ENCODE measurements at places on chromosomes 2 and 18. TPM values are rescaled to one million over a fixed set of nuclear protein-coding genes. Genes with fewer than 3 reads are reported as not detected.

PSMD1 gene
- total RNA-seq: 67.9 TPM

PJVK gene
- 6.6 TPM for total RNA-seq

AGXT gene
- total RNA-seq: not detected

CFAP53 gene
- total RNA-seq: 0.23 TPM

- no peak for DNase-seq
Observed at GRCh38 chr2:77325395-77325794, 196.8 kb downstream of the LRRTM4 start.

DNA sequence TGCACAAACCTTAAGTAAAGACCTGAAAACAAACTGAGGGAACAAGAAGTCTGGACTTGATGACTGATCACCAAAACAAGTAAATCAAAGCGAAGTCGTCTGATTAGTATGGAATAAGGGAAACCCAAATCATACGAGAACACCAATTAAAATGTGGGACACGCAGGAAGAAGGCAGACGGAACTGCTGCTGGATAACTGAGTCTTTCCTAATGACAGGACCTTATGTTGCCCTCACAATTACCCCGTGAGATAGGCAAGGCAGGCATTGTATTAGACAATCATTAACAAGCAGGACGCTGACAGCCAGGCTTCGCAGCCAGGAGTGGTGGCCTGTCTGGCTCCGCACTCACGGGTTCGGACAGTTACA lies 614 bp upstream of the COQ10B start:
- DNase-seq: no peak

GRCh38 chr2:64698668-64699444 lies 45.1 kb upstream of the SERTAD2 start:
- no peak for DNase-seq

DNA sequence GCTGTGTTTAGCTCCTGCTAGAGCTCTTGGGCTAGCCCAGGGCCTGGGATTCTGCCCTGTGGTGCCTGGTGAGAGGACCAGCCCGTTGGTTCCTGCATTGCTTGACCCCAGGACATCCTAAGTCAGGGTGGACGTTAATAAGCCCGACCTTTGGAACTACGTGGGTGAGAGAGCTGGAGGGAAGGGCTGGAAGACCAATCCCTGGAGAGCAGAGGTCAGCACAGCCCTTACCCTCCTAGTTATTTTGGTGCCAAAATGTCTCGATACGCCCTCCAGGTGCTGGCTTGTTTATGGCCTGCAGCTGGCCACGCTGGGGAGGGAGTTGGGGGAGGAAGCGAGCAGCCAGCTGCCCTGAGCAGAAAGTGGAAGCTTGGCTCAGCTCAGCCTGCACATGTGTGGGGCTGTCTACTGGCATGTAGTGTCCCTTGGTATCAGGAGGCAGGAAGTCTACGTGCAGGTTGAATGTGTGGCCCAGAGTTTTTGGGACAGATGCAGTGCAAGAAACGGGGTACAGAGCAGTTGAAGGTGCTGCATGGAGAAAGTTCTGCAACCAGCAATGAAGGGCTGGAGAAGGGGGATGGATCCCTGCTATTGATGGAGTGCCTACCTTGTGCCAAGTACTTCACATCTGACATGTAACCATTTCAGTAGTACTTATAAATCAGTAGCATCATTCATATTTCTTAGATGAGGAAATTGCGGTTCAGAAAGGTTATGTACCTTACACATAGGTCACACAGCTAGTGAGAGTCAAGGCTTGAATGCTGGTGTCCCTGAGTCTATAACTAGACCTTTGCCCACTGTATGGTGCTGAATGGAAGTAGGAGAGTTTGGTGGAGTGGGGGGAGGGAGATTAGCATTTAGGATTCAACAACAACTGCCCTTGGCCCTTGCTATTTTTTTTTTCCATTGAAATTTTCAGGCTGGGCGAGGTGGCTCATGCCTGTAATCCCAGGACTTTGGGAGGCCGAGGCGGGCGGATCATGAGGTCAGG lies 5.0 kb upstream of the DGKD start:
- DNase-seq: peak; percentile 38

- no peak for DNase-seq
Observed at GRCh38 chr2:46651363-46652099, 172.2 kb downstream of the TMEM247 start.

DNA sequence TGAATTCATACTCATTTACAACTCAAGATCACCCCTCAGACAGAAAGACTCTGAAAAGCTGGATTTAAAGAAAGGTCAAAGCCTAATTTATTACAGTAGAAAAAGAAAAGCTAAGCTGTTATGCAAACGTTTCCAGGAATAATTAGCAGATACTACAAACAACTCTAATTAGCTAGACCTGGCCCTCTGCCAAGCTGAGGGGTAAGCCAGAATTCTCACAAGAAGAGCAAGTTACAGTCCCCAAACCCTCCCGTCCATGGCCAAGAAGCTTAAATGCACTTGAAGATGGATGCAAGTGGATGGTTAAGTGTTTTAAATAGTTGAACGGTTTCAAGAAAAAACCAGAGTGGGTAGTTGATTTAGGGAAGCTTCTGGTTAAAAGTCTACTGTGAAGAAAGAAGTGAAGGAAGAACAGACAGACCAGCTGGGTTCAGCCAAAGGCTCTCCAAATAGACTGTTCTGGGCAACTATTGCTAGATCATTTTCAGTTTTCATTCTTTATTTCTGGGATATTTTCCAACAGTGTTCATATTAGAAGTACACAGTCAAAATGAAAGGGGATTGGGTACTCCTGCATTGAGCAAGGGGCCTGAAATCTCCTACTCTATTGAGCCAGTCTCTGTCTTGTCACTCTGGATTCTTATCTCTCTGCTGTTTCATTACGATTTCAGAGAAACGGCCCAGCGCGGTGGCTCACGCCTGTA lies 4.8 kb downstream of the LMAN2L start:
- DNase-seq: no peak

- no peak for DNase-seq
Observed at GRCh38 chr2:231662811-231663457, 45.4 kb upstream of the PTMA start.

DNA sequence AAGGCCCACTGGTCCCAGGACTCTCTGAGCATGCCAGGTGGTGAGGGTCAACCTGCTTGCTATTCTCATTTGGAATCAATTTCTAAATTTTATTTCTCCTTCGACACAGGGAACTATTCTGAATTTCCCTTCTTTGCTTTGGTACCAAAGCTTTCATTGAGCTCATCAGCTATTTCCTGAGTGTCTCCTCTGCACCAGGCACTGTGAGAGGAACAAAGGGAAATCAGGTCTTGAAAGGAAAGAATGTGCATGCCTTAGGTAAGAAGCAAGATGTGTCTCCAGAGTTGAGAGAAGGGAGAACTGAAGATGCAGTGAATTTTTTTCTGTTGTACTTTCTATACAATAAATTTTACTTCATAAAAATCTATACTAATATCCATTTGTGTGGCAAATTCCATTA lies 17.9 kb downstream of the SPATS2L start:
- no peak for DNase-seq

DNA sequence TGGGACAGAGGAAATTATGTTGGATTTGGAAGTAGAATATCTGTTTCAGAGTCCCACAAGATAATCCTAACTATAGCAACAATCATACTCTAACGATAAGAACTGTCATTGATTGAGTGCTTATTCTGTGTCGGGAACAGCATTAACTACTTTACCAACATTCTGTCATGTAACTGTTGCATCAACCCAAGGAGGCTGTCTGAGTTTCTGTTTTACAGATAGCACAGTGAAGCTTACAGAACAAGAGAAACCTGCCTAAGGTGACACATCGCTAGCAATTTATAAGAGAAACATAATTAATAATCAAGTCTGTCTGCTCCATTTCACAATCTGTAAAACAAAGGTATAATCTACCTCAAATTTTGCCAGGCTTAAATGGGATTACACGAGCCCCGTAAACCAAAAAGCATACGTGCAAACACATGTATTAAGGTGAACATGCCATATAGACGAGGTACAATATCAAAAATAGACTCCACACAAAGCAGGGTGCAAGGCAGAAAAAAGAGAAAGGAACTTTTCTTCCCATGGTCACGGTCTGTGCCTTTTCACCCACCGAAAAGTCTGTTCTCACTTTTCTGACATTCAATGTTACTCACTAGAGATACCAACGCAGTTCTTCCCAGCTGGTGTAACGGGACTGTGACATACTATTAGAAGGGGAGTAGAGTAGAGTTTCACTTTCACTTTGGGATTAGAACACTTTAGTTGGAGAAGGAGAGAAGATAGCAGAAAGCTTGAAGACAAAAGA lies 37.2 kb upstream of the SLC8A1 start:
- DNase-seq: no peak

DNA sequence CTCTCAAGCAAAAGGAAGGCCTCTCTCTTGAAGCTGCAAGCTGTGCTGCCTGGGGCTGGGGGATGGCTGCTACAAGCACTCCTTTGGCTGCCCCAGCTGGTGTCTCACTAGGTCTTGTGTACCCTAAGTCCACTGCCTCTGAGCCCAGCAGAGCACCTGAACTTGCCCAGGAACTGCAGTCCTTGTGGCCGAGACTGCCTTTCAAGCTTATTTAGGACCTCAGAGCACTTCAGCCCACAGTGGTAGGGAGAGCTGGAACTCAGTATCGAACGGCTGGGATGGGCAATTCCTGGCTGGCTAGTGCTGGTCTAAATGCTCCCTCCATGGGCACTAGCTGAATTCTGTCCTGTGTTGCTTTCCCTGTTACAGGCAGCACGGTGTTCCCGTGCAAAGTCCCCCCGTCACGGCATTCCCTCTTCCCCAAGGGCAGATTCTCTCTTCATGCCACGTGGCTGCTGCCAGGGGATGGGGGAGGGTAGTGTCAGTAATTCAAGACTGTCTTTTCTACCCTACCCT lies 25.9 kb downstream of the STPG4 start:
- DNase-seq: no peak

GRCh38 chr2:224517963-224518362 lies 67.2 kb downstream of the CUL3 start:
- no peak for DNase-seq

- DNase-seq: no peak
Observed at GRCh38 chr2:119158563-119159347, at the start of gene C1QL2. Gene C1QL2 (minus strand): TSS chr2:119158751. CDS start chr2:119158269, 482 bp downstream.

DNA sequence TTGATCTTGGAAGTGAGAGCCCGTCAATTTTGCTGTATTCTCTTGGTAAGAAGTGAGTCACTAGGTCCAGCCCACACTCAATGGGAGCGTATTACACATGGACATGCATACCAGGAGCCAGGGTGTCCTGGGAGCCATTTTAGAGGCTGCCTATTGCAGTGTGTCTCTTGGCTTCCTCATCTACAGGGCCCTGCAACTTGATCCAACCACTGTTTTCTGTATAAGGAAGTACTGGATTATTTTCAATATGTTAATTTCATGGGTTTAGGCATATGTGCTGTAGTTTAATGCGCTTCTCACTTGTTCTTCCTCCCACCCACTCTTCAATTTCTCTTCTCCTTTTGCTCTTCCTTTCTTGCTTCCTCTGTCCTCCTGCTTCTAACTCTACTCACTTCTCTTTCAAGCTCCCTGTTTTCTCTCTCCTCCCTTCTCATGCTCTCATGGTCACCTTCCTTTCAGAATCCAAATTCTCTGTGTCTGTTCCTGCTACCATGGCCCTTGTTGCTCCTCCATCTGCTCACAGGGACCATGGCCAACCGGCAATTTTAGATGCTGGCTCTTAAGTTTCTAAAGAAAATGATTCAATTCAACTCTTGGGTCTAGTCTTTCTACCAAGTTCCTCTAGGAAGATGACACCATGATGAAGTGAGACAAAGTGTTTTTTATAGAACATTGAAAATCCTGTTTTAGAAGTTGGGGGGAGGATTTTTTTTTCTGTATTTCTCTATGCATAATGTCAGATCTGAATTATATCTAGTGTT lies 152.0 kb upstream of the ZEB2 start:
- no peak for DNase-seq

GRCh38 chr2:240998706-240998994 lies 232 bp downstream of the SNED1 start:
- no peak for DNase-seq

GRCh38 chr2:190785334-190785733 lies 95.3 kb upstream of the GLS start:
- no peak for DNase-seq
